Astrocyte of the hippocampus (primary cell): ENCODE measurements at places on chromosomes 2 and 18.
A peak's percentile ranks its signal among the peaks of the same experiment; 100 is the strongest.

DNA sequence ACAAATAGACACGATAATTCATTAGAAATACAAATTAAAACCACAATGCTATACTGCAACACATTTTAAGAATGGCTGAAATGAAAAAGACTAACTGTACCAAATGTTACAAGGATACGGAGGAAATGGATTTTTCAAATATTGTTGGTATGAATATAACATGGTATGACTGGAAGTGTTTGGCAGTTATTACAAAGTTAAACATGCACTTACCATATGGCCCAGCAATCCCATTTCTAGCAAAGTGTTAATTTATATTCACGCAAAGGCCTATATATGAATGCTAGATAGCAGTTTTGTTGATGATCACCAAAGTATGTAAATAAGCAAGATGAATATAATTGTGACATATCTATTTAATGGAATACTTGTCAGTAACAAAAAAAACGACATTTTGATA lies 497.8 kb upstream of the FSIP2 start:
- no peak for DNase-seq

- DNase-seq: no peak
Observed at GRCh38 chr2:43327119-43327518, 100.7 kb upstream of the ZFP36L2 start.

- no peak for DNase-seq
Observed at GRCh38 chr2:239800785-239801386, 224.3 kb downstream of the NDUFA10 start.

GRCh38 chr18:51498085-51498855 lies 300.8 kb upstream of the MEX3C start:
- DNase-seq: no peak

- DNase-seq: no peak
Observed at GRCh38 chr2:20145497-20146193, 79.3 kb downstream of the SDC1 start.

- DNase-seq: peak; percentile 55
Observed at GRCh38 chr2:158760887-158761286, 34.2 kb upstream of the DAPL1 start.

DNA sequence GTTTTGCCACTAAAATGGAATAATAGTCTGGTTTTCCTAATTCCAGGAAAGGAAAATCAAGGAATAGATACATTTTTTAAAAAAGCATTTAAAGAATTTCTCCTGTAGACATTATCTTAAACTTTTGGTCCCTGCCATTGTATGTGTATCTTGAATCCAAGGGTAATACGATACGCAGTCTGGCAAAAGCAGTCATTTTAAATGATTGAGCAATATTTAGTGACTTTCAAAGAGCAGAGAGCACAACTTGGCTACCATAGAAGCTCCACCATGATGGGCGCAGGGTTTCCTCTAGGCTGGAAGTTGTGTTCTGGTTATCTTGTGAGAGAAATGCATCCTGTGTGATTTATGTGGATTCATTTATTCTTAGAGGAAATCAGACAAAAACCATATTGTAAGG lies 92.9 kb downstream of the NEDD4L start:
- no peak for DNase-seq

DNA sequence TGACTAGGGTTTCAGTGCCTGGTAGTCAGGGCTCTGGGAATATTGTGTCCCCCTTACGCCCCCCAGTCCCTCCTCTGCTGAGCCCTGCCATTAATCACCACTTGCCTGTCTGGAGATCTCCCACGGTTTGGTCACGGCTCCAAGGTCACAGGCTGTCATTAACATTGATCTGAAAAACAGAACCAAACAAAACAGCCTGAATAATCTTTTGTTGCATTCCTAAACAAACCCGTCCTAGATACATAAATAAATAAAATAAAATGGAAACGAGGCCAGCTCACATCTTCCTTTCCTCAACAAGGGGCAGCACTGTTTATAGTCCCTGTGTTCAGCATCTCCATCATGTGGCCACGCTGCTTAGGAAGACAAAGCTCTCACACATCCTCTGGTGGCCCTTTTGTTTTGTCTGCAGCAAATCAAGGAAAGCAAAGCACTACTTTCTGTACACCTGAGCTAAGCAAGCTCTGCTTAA lies 282.8 kb downstream of the AGPS start:
- no peak for DNase-seq

DNA sequence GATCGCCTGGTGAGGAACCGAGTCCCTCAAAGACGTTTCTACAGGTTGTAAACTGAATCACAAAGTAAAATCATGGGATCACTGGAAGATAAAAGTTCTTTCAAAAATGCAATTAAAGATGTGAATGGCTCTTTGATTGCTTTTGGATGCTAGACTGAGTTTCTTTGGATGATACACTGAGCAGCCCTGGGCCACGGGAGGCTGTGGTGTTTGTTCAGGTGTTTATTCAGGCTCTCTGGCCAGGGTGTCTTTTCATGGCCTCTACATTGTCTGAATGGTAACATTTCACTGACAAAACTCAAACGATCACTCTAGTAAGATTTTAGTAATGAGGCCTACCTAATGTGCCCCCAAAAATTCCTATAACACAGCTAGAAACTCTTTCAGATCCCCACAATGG lies 48.4 kb upstream of the SPATS2L start:
- DNase-seq: no peak

DNA sequence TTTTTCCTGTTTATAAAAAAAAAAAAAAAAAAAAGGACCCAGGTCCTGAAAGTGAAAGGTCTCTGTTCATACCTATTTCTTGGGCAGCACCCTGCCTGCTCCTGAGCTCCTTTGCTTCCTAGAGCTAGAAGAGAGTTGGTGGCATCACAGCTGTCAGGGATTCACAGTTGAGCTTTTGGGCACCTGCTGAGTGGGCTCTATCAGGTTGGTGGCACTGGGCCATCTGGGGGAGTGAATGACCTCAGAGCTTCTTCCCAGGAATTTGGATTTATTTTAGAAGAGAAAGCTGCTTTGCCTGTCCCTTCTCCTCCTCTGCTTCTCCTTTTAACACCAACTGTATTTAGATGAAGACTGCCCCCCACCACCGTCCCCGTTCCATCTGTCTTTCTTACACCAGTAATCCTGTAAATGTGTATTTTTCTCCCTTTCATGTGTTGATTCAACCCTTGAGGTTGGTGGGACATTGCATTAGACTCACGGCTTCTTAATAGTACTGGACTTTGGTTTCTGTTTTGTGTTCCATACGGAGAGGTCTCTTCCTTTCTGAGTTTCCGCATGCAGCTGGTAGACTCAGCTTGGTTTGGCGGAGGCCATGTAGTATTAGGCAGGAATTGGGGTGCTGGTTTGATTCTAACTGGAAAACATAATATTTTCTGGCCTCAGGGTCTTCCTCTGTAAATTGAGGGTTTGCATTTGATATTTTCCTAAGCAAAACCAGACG lies 7.6 kb upstream of the MGAT5 start:
- DNase-seq: no peak

GRCh38 chr2:225017713-225018112 lies 24.6 kb downstream of the DOCK10 start:
- DNase-seq: no peak

DNA sequence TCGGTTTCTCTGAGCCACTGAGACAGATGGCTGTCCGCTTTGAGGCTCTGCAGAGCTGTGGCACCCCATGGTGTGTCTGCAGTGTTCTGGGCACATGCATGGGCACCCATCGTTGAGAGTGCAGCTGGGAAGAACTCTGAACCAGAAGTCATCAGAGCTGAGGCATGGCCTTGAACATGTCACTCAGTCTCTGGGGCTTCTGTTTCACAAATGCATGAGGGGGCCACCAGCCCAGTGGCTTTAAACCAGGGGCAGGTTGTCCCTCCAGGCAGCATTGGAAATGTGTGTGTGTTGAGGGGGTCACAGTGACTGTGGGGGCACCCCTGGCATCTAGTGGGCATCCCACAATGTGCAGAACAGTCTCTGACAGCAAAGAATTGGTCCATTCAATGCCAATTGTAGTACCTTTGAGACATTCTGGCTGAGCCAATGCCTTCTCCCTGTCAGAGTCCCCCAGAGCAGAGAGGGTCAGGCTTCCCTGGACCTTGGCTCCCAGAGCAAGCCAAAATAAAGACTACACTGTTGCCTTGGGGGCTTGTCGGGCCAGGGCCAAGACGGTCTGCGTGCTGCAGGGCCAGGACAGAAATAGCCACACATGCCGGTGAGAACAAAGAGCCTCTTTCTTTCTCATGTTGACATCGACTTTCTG lies 9.3 kb upstream of the PSMD1 start:
- DNase-seq: peak; percentile 39

DNA sequence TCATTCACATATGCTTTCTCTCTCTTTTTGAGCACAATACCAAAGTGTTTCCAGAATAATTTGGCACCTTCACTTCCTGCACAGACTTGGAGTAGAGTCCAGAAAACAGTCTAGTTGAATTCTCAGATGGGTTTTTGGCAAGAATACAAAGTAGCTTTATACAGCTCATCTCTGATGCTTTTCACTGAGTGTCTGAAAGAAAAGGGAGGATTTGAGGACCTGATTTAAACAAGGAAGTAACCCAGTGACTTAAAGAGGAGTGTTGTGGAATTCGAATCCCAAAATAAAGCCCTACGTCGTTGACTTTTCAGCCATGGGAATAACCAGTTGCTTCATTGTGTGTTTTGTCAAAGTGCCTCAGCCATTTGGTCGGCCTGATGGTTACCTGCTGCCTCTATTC lies 31.8 kb downstream of the METAP1D start:
- no peak for DNase-seq

GRCh38 chr2:121890041-121890440 lies 134.6 kb downstream of the TSN start:
- no peak for DNase-seq
